Mammary microvascular endothelial cell (primary cell): ENCODE measurements at places on chromosomes 12 and 14. TPM values are rescaled to one million over a fixed set of nuclear protein-coding genes. Genes with fewer than 3 reads are reported as not detected.

Gene SENP1
- total RNA-seq = 11.3 and 14.1 TPM in 2 replicates

Gene GPHB5
- total RNA-seq = not detected in 2 replicates

Gene CLEC6A
- total RNA-seq = not detected in 2 replicates

Gene LGR5
- total RNA-seq = not detected in 2 replicates

Gene TCL1A
- not detected in 2 replicates for total RNA-seq

Gene SPX
- total RNA-seq = not detected in 2 replicates

Gene FSCB
- total RNA-seq = not detected in 2 replicates

Gene ADAM20
- not detected in 2 replicates for total RNA-seq

Gene SRGAP1
- total RNA-seq = 5.3 and 6.9 TPM in 2 replicates

Gene CLEC4A
- total RNA-seq = 0.25 TPM in 1 of 2 replicates, not detected in the other

Gene RAPGEF3
- total RNA-seq = 41.9 and 44.4 TPM in 2 replicates

Gene AICDA
- total RNA-seq = not detected in 2 replicates

Gene SLC10A1
- total RNA-seq = not detected in 2 replicates

Gene PTPRO
- total RNA-seq = 0.10 TPM in 1 of 2 replicates, not detected in the other

Gene DUSP16
- 9.4 and 11.1 TPM in 2 replicates for total RNA-seq

Gene PLEKHG7
- total RNA-seq = not detected in 2 replicates

Gene CYP27B1
- total RNA-seq = 0.53 and 1.6 TPM in 2 replicates

Gene MYF6
- not detected in 2 replicates for total RNA-seq

Gene SLC5A8
- total RNA-seq = not detected in 2 replicates

Gene PTPN21
- total RNA-seq = 4.9 and 7.0 TPM in 2 replicates

Gene GZMH
- total RNA-seq = not detected in 2 replicates

Gene KRT2
- total RNA-seq = not detected in 2 replicates

Gene VWF
- 768 and 837 TPM in 2 replicates for total RNA-seq

Gene ADIPOR2
- 24.8 and 25.6 TPM in 2 replicates for total RNA-seq

Gene LRFN5
- under 0.01 TPM in 1 of 2 replicates, not detected in the other for total RNA-seq

Gene PTHLH
- 0.94 TPM in 1 of 2 replicates, not detected in the other for total RNA-seq

Gene TEAD4
- total RNA-seq = 78.2 and 82.3 TPM in 2 replicates

Gene TAS2R14
- total RNA-seq = 0.07 and 0.84 TPM in 2 replicates

Gene EIF5
- 225 and 282 TPM in 2 replicates for total RNA-seq

Gene DPPA3
- not detected in 2 replicates for total RNA-seq

Gene KRT77
- not detected in 2 replicates for total RNA-seq

Gene KCNA5
- total RNA-seq = not detected in 2 replicates

Gene REM2
- 0.27 TPM in 1 of 2 replicates, not detected in the other for total RNA-seq

Gene MFAP5
- total RNA-seq = not detected in 2 replicates

Gene PSEN1
- total RNA-seq = 25.0 and 29.5 TPM in 2 replicates

Gene PZP
- total RNA-seq = 0.05 and 0.20 TPM in 2 replicates

Gene CCDC197
- total RNA-seq = not detected in 2 replicates

Gene VEZT
- 40.3 and 47.4 TPM in 2 replicates for total RNA-seq

Gene TEX22
- total RNA-seq = not detected in 2 replicates

Gene GOLGA3
- total RNA-seq = 67.8 and 68.2 TPM in 2 replicates

Gene MED6
- total RNA-seq = 23.4 and 34.5 TPM in 2 replicates

Gene MAP3K12
- total RNA-seq = 5.8 and 6.9 TPM in 2 replicates

Gene LYZ
- not detected in 2 replicates for total RNA-seq

Gene DNAAF2
- total RNA-seq = 5.9 TPM in 2 replicates

Gene PTGER2
- not detected in 2 replicates for total RNA-seq

Gene CEP290
- 9.8 and 11.5 TPM in 2 replicates for total RNA-seq

Gene LRRK2
- 0.33 and 0.94 TPM in 2 replicates for total RNA-seq

Gene TMTC1
- 6.6 and 9.3 TPM in 2 replicates for total RNA-seq

Gene RAD51AP1
- total RNA-seq = 27.8 and 28.1 TPM in 2 replicates

Gene CRACR2A
- 11.6 and 18.3 TPM in 2 replicates for total RNA-seq

Gene KRT1
- total RNA-seq = not detected in 2 replicates
